Right renal cortex interstitium (tissue), 3 donors: ENCODE measurements at places on chromosomes 3 and 15. TPM values are rescaled to one million over a fixed set of nuclear protein-coding genes. Genes with fewer than 3 reads are reported as not detected.

The STRA6 gene
- 20.4 TPM for polyA plus RNA-seq

The ACKR2 gene
- polyA plus RNA-seq, result 2.0 TPM

The CTXN2 gene
- polyA plus RNA-seq, result not detected

The CCNL1 gene
- polyA plus RNA-seq, result 150 TPM

The LIPC gene
- polyA plus RNA-seq, result 15.5 TPM

The COL8A1 gene
- polyA plus RNA-seq, result 5.3 TPM

The CDCP1 gene
- polyA plus RNA-seq, result 1.8 TPM

The TFG gene
- polyA plus RNA-seq, result 144 TPM

The SCN5A gene
- polyA plus RNA-seq, result 0.94 TPM

The CCDC13 gene
- 4.0 TPM for polyA plus RNA-seq

The OR5K2 gene
- polyA plus RNA-seq, result 0.53 TPM

The TMC3 gene
- 0.21 TPM for polyA plus RNA-seq

The CFAP100 gene
- 1.1 TPM for polyA plus RNA-seq

The HDC gene
- polyA plus RNA-seq, result 0.83 TPM

The STAC gene
- polyA plus RNA-seq, result 6.6 TPM

The GRM2 gene
- 0.55 TPM for polyA plus RNA-seq

The NRROS gene
- 3.8 TPM for polyA plus RNA-seq

The GOLGA8Q gene
- 0.32 TPM for polyA plus RNA-seq

The CYP19A1 gene
- 0.21 TPM for polyA plus RNA-seq

The PCCB gene
- 79.6 TPM for polyA plus RNA-seq

The GOLGA6B gene
- 0.60 TPM for polyA plus RNA-seq

The EXOSC7 gene
- polyA plus RNA-seq, result 49.5 TPM

The RETNLB gene
- polyA plus RNA-seq, result not detected

The ITIH3 gene
- 4.1 TPM for polyA plus RNA-seq

The CYP1A2 gene
- polyA plus RNA-seq, result 0.10 TPM

The ZNF660 gene
- polyA plus RNA-seq, result 11.1 TPM

The FAM131A gene
- polyA plus RNA-seq, result 9.8 TPM

The AAGAB gene
- polyA plus RNA-seq, result 72.1 TPM

The ZIC1 gene
- polyA plus RNA-seq, result 0.37 TPM

The DCBLD2 gene
- 51.3 TPM for polyA plus RNA-seq

The CYB561D2 gene
- polyA plus RNA-seq, result 14.9 TPM

The RBM6 gene
- polyA plus RNA-seq, result 109 TPM
